ENCODE measurements at places on chromosomes 1 and 21.

GRCh38 chr21:42439284-42440186 lies 35.8 kb downstream of the UBASH3A start:
- no peak for DNase-seq

DNA sequence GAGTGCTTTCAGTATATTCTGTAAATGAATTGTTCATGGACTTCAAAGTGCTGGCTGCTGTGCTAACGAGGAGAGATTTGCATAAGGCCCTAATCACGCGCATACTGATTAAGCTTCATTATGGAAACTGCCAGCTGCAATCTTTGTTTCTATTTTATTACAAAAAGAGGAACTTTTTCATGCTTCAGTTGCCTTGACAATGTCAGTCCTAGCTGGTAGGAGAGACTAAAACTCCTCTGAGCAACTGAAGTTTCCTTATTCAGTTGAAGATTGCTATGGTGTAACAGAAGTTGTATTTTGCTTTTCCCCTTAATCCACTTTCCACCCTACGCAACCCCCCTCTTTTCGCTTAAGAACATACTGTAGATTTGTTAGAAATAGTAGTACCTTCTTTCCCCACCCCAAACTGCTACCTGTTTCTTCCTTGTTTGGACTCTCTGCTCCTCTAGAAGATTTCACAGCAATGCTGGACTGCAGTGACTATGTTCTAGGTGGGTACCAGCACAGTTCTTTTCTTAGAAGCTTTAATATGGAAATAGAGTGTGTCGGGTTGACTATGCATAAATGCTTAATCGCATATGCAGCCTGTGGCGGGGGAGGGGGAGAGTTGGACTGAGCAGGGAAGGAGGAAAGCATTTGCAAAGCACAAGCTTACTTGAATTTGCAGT lies 108.3 kb downstream of the POU2F1 start:
- peak; percentile 6 for DNase-seq

- DNase-seq = peak; percentile 13
Observed at GRCh38 chr1:163875200-163875926, 553.6 kb downstream of the NUF2 start.

DNA sequence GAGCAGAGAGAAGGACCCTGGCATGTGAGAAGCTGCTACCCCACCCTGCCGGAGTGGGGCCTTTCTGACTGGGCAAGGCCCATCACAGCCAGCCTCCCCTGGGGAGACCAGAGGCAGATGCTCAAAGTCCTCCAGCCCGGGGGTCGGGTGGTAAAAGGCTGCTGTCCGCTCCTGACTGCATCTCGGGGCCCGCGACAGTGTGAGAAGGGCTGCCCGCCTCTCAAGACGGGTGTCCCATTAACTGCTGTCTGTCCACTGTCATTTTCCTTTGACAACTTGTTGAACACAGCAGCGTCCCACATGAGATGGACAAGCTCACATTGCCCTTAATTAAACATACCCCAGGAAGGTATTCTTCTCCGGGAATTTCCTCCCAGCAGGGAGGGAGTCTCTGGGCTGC lies 91.4 kb upstream of the ARHGEF16 start:
- DNase-seq = no peak

- DNase-seq = no peak
Observed at GRCh38 chr1:181128592-181129497, 40.3 kb downstream of the IER5 start.

Measured in thyroid gland (tissue), 4 donors.